ENCODE measurements at places on chromosomes 4 and X.

- no peak for DNase-seq
Measured at GRCh38 chr4:10296730-10297129, 160.5 kb downstream of the ZNF518B start.

DNA sequence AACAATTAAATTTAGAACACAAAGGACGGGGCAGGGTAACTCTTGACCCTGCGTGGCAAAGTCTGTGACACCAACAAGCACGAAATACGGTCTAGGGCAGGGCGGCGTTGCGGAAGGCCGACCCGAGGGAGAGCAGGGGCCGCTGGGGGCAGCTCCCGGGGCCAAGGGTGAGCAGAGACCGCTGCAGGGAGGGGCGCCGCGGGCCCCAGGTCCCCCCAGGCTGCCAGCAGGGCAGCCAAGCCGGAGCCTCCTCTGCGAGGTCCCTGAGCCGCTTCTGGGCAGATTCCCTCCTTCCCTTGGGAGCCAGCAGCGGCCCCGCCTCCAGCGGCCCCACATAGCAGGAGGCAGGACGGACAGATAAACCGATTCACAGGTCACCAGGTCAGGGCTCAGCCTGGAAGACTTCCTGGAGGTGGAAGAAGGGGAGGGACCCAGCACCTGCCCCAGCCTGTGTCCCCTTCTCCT lies 90.2 kb downstream of the FAM53A start:
- no peak for DNase-seq

DNA sequence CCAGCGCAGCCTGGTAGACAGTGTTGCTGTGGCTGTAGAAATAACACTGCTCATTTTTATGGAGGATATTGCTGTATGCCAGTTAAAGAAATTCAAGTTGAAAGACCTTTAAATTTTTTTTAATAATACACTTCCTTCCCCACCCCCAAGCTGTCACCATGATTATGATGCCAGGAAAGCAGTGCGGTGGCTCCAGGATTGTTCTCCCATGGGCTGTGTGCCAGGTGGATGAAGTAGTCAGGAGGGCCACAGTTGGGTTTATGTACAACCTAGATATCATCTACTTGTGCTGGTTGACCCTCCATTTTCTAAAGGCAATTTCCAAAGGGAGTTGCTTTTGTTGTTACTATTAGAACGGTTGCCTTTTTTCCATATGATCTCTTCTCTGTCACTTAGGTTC lies 136.6 kb downstream of the AFF1 start:
- no peak for DNase-seq

DNA sequence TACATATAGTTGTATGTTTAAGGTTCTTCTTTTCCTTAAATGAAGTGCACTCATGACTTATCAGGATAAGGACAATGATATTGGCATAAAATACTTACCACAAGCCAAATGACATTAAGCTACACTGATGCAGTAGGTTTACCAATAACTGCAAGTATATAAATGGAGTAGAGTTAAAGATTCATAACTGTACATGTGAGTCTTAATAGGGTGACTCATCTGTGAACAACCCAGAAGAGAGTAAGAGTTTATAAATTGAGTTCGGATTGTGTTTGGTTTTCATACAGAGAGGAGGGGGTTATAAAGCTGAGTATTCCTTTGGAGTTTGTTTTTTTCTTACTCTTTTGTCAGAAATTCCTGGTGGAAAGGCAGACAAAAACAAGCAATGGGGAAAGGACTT lies 144.8 kb downstream of the TLL1 start:
- DNase-seq: no peak

DNA sequence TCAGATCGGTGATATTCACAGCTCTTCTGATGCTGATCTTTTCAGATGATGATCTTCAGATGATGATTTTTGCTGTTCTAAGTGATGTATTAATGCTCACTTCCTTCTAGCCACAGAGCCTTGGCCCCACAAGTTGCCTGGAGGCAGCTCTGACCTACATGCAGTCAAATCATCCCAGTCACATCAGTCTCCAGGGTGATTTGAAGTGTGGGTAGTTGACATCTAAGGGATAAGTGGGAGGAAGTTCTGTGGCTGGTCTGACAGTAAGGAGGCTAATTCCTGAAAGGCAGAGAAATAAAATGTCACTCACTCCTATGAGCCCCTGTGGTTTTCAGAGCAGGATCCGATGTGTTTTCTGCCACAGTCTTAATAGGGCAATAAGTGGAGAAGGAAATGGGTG lies 79.8 kb upstream of the RPL34 start:
- DNase-seq: no peak

- no peak for DNase-seq
Measured at GRCh38 chr4:118761397-118762016, 74.4 kb downstream of the SEC24D start.

DNA sequence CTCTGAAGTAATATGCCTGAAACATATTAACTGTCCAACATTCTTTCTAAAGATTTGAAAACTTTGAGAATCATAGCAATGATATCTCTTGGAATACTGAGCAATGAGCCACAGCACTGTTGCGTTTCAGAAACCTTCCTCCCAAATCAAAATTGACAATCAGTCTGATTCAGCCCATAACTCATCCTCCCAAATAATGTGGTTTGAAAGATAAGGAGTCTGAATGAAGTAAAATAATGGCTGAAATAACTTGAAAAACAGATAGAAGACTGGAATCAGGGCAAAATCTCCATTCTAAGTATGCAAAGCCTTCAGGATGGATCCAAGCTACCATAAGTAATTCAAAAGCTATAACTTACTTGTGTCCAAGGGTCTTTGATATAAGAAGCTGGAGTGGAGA lies 98.6 kb upstream of the PLS3 start:
- no peak for DNase-seq

GRCh38 chr4:77566148-77566547 lies 39.5 kb upstream of the CXCL13 start:
- no peak for DNase-seq

- DNase-seq: no peak
Measured at GRCh38 chr4:23774909-23775308, 114.9 kb downstream of the PPARGC1A start.

DNA sequence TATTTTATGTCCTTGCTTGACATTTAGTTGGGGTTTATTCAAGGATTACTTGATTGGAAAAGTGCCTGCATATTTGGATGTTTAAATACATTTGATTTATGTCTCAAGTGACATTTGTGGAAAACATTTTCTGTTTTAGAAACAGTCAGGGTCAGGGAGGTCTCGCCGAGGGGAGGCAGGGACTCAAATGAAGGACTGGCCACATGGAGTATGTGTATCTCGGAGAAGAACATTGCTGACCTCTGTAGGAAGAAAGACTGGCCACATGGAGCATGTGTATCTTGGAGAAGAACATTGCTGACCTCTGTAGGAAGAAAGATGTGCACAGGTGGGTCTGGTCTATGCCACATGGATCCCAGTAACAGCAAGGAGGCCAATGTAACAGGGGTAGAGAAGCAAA lies 233.6 kb downstream of the TRIML1 start:
- no peak for DNase-seq

DNA sequence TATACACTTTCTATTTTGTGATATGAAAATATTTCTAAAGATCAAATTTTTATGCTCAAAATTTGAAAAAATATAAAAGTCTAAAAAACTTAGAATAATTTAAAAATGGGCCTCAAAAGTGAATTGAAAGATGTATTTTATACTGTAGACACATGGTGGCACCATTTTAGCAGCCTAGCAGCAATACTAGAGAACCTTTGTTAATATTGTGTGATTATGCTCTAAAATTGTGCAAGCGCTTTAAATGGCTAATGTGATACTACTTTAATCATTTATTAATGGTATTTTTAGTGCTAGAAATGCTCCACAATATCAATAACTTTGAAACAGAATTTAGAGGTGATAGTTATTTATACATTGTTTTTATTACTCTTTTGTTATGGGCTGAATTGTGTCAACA lies 3.7 kb upstream of the GUF1 start:
- no peak for DNase-seq

GRCh38 chrX:122586831-122587230 lies 597.2 kb upstream of the GRIA3 start:
- DNase-seq: no peak

DNA sequence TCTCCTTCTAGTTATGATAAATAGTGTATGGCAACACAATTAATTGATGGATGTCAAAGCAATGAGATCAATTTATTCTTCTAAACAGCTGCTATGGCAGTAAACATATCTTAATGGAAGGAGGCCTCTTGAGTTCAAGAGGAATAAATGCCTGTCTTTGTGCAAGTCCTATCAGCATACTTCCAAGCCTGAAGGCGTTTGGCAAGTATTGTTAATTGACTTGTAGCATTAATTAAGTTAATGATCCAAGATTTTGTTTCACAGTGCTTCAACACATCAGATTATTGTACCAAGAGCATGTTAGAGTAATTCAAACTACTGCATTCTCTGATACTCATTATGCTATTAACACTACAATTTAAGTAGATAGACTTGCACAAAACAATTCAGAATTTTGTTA lies 144.8 kb downstream of the FAT4 start:
- DNase-seq: no peak

- no peak for DNase-seq
Measured at GRCh38 chrX:26873736-26874135, 589.4 kb downstream of the PPP4R3C start.

GRCh38 chrX:20409991-20410390 lies 143.3 kb upstream of the RPS6KA3 start:
- no peak for DNase-seq

DNA sequence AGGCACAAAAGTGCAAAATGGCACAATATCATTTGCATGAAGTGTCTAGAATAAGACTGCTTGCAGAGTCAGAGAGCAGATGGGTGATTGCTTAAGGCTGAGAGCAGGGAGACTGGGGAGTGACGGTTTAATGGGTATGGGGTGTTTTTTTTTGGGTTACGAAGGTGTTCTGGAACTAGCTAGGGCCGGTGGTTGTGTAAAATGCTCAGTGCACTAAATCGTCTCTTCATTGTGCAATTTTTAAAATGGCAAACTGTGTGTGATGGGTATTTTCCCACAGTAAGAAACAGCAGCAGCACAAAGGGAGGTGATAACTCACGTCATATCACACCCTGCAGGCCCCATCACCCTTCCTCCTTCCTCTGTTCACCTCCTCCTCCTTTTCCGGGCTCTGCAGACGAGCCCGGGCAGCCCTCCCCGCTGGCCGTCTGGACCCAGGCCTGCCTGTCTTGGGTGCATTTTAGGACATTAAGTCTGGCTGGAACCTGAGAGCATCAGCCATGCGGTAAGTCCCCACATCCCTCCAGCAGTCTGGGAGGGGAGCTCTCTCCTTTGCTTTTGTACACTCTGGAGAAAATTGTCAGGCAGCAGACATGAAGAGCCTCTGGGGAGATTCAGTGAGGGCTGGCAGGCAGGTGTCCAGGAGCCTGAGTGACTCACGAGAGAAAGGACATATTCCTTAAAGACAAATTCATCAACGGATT lies 42.7 kb downstream of the ASMT start:
- peak; percentile 28 for DNase-seq

DNA sequence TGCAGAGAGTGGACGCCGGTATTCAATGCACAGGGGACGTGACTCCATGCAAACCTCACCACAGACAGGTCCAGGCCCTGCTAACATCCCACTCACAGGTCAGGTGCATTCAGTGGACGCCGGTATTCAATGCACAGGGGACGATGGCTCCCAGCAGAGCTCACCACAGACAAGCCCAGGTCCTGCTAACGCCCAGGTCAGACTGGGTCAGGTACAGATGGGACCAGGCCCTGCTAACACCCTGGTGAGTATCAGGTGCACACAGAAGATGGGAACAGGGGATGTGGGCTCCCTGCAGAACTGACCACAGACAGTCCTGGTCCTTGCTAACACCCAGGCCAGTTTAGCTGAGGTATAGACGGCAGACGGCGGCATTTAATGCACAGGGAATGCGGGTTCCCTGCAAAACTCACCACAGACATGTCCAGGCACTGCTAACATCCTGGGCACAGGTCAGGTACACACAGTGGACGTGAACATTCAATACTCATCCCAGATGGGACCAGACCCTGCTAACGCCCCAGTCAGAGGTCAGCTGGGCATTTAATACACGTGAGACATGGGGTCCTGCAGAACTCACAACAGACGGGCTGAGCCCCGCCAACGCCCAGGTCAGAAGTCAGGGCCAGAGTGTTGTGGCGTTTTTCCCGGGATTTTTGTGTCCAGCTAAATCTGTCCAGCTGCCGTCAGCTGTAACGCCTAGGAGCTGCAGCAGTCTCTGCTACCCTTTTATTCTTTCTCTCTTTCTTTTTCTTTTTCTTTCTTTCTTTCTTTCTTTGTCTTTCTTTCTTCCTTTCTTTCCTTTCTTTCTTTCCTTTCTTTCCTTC lies 99.2 kb downstream of the SHOX start:
- DNase-seq: no peak

DNA sequence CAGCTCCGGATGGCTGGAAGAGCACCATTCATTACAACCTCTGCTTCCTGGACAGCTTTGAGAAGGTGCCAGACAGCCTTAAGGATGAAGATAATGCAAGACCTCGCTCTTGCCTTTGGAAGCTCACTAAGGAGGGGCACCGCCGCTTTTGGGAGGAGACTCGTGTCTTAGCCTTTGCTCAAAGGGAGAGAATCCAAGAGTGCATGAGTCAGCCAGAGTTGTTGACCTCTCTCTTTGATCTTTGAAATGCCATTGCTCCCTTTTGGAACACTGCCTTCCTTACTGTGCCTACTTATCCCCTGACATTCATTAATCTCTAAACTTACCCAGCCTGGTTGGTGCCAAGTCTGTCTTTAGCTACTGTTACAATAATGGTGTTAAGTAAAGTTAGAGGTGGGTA lies 1.2 kb downstream of the FOXR2 start:
- DNase-seq: no peak

GRCh38 chr4:25779021-25779420 lies 83.8 kb downstream of the SEL1L3 start:
- no peak for DNase-seq

DNA sequence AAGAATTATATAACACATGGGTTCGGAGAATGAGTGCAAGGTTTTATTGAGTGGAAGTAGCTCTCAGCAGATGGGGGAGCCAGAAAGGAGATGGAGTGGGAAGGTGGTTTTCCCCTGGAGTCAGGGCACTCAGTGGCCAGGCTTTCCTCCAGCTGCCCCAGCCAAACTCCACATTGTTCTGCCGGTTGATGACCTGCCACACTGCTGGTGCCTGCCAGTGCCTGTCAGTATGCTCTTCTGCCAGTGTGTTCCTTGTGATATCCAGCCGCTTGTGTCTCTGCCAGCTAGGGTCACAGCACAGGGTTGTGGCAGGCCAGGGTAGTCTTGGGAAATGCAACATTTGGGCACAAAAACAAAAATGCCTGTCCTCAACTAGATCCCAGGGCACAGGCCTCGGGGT lies 604.8 kb upstream of the TECRL start:
- DNase-seq: no peak

DNA sequence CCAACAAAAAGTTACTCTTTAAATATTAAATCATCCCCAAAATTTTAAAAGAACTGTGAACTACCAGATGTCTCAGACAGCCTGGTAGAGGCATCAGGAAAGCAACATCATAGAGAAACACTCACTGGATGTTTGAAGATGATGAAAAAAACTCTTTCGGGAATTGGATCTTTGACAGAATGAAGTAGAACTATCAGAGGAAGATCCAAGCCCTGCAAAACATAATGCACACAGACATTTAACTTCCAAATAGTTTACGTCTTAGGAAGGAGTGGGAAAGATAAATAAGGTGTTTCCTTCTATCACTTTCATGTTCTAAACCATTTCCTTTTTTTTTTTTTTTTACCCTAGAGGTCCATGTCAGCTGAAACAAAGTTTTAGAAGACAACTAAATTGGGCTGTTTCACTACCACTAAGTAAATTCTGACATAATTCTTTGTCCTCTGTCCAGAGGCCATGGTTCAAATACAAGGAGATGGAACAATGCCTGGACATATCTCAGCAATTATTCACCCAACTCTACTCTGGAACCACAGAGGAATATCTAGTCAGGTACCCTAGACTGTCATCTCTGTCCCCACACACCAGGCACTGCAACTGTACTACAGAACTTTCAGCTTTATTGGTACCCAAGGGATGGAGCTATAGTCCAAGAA lies 217.7 kb upstream of the INTU start:
- DNase-seq: no peak
